Upper lobe of left lung (tissue), 6 donors: ENCODE measurements at places on chromosomes 6 and 20. TPM values are rescaled to one million over a fixed set of nuclear protein-coding genes. Genes with fewer than 3 reads are reported as not detected.

GPLD1 gene
- total RNA-seq = 12.0 TPM

ARFGEF3 gene
- total RNA-seq = 24.2 TPM

DNA sequence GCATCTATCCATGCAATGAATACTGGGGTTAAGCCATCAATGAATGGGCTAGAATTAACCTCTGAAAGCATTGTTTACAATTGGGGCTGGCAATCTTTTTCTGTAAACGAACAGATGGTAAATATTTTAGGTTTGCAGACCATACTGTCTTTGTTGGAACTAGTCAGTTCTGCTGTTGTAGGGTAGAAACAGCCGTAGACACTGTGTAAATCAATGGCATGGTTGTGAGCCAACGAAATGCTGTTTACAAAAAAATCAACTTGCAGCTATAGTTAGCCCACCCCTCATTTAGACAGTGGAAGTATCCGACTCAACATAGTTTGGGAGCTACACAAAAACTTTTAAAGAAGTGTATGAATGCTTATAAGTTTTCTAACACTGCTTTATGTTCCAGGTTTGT is 91.5 kb downstream of the BCKDHB start:
- no peak for DNase-seq
- H3K36me3 ChIP-seq = no peaks in the 10 kb centered on the region
- no peak overlapping the region for H3K4me3 ChIP-seq

DNA sequence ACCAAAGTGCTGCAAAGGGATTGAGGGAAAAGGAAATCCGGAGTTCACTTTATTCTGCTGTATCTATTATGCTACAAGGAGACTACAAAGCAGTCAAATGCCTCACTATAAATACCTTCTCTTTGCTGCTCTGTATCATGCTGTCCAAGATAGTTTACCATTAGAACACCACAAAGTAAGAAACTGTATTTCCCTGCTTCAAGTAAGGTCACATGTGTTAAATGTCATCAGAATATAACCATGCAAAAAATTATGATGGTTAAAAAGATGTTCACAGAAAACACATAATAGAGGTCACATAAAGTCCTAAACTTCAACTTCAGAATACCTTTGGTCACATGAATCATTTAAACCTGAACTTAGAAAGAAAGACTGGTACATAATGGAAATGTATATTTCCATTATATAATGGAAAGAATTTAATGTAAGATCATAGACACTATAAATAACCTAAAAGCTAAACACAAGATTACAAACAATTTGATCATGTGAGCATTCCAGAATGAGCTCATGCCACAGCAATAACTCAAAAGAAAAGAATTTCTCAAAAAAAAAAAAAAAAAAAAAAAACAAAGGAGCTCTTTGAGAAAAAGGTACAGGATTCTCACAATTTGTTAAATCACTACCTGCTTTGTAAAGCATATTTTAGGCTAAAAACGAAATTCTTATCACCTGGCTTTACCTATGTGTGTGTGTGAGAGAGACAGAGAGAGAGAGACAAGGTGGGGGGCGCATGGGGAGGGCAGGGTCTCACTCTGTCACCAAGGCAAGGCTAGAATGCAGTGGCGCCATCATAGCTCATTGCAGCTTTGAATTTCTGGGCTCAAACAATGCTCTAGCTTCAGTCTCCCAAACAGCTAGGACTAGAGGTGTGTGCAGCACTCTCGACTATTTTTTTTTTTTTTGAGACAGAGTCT is 58.7 kb downstream of the KIF13A start:
- no peak overlapping the region for H3K4me3 ChIP-seq
- H3K27me3 ChIP-seq = no peaks in the 10 kb centered on the region

DNA sequence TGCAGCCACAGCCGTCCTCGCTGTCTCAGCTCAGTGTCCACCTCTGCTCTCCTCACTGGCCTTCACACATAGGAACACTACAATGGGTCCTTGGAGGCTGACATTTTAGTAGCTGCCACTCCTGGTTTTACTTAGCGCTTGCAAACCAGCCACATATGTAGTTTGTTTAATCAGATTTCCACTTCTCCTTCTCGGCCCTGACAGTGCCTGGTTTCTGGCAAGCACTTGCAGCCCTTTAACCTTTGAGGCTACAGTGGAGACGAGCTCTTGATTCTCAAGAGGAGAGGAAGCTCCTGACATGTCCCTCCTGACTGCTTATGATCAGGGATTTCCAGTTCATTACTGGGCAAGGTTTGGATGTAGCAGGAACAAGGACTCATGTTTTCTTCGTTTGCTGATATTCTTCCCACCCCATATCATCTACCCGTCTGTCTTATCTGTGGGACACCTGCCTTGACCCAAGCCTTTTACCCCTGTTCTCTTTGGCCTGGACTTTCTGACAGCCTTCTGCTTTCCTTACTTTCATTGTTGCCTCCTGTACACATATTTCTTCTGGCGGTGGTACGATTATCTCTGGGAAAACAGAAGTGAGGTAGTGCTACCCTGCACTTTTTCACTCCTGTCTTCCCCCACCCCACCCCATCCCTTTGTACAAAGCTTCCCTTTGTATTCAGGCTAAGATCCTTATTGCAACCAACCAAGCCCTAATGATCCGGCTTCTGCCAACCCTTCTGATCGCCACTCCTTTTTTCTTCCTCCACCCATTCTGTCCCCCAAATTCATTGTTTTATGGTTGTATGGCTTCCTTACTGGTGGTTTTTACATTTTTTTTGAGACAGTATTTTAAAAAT is 31.2 kb downstream of the CEP43 start:
- H3K4me1 ChIP-seq = no peaks in the 10 kb centered on the region
- no peak overlapping the region for H3K27ac ChIP-seq
- no peak overlapping the region for H3K4me3 ChIP-seq
- no peak for DNase-seq

- DNase-seq = no peak
- H3K27me3 ChIP-seq = no peaks in the 10 kb centered on the region
- no peak overlapping the region for H3K4me3 ChIP-seq
- peaks cover 4% of the 10 kb centered on the region for H3K4me1 ChIP-seq
- H3K27ac ChIP-seq = no peak overlapping the region
- no peaks in the 10 kb centered on the region for H3K36me3 ChIP-seq
These were observed 14.9 kb upstream of the BLOC1S5 start for GRCh38 chr6:8079126-8079525.

DNA sequence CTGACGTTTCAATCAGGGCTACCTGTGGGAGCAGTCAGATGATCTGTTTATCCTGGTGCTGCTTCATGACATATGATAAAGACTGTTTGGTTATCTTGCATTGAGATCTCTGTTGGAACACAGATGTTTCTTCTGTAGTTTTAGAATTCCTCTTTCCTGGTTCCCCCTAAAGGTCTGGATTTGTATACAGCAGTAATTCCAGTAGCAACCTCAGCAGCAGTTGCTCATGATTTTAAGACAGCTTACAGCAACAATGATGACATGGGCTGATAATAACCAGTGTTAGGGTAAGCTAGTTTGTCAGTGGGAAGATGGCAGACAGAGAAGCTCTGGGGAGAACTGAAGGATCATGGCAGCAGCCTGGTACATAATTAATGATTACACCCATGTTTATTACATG is 439.4 kb downstream of the PHF3 start:
- no peak overlapping the region for H3K4me3 ChIP-seq
- no peak overlapping the region for H3K27ac ChIP-seq
- no peaks in the 10 kb centered on the region for H3K4me1 ChIP-seq
- H3K36me3 ChIP-seq = no peaks in the 10 kb centered on the region
- no peak for DNase-seq

OR12D3 gene
- not detected for total RNA-seq

KHDC1 gene
- 2.6 TPM for total RNA-seq

GRCh38 chr6:147392917-147393625 is 115.4 kb upstream of the SAMD5 start:
- no peak for DNase-seq
- H3K4me3 ChIP-seq = no peak overlapping the region
- no peaks in the 10 kb centered on the region for H3K27me3 ChIP-seq
- no peaks in the 10 kb centered on the region for H3K36me3 ChIP-seq
- H3K27ac ChIP-seq = no peak overlapping the region

THEMIS gene
- 2.5 TPM for total RNA-seq

DNA sequence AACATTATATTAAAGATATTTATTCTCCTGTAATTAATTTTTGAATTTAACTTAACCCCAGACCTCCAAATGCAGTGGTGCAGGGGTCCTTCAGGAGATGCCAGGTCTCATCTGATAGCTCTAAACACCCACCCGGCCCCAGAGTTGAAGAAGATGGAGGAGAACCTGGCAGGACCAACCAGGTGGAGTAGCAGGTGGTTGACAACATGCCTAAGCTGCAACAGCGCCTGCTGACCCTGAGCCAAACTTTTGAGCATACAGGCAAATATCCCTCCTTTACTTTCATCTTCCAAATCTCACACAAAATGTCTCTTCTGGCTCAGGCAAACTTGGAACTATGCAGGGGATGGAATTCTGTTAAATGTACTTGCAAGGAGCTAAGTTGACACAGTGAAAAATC is 145.3 kb upstream of the TCF21 start:
- no peak overlapping the region for H3K27ac ChIP-seq
- H3K36me3 ChIP-seq = no peaks in the 10 kb centered on the region
- H3K4me3 ChIP-seq = no peak overlapping the region
- DNase-seq = no peak
